ENCODE measurements at places on chromosomes 2 and 18. TPM values are rescaled to one million over a fixed set of nuclear protein-coding genes. Genes with fewer than 3 reads are reported as not detected.
A peak's percentile ranks its signal among the peaks of the same experiment; 100 is the strongest.

- no peak for DNase-seq
These were observed 13.3 kb downstream of the BCL2 start for GRCh38 chr18:63306249-63306648.

Gene PSMA8
- not detected for polyA plus RNA-seq

GRCh38 chr2:55296393-55296792, 27.4 kb upstream of the MTIF2 start:
- no peak for DNase-seq

GRCh38 chr2:69836316-69836715, 6.9 kb downstream of the GMCL1 start:
- no peak for DNase-seq

GRCh38 chr2:97730245-97730644, 16.9 kb downstream of the ZAP70 start:
- DNase-seq: no peak

Gene CRYGA
- polyA plus RNA-seq: not detected

GRCh38 chr2:168338292-168338691, 90.9 kb upstream of the STK39 start:
- no peak for DNase-seq

GRCh38 chr2:20966061-20966595, 77.7 kb downstream of the APOB start:
- no peak for DNase-seq

DNA sequence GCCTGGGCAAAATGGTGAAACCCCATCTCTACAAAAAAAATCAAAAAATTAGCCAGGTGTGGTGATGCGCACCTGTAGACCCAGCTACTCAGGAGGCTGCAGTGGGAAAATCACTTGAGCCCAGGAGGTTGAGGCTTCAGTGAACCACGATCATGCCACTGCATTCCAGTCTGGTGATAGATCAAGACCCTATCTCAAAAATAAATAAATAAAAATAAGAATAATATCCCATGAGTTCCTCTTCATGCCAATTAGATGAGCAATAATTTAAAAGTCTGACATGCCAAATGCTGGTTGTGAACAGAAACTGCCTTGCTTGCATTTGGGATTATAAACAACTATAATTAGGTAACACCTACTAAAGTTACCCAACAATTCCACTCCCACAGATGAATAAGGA, 22.1 kb upstream of the ANKRD44 start:
- no peak for DNase-seq

DNA sequence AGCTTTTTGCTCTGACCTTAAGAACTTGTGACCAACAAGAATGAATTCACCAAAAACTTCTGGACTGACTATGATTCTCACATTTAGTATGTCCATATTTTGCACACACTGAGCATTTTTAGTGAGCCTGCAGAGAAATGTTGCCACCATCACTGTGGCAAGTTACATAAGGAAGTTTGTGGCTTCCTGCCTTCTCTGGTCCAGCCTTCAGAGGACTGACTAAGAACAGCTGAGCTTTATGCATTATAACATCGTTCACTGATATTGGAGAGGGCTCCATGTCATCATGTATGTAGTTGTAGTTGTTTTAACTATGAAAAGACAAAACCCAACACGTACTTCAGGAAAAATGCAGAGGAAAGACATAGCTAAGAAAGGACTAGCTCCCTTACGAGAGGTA, 218.0 kb upstream of the CRIM1 start:
- no peak for DNase-seq

- no peak for DNase-seq
These were observed 185.8 kb upstream of the PIK3C3 start for GRCh38 chr18:41769265-41769664.

GRCh38 chr2:164061129-164061746, 325.4 kb upstream of the FIGN start:
- DNase-seq: no peak

Gene CFC1
- not detected for polyA plus RNA-seq

GRCh38 chr2:212539072-212539880, 674 bp upstream of the ERBB4 start:
- DNase-seq: no peak

DNA sequence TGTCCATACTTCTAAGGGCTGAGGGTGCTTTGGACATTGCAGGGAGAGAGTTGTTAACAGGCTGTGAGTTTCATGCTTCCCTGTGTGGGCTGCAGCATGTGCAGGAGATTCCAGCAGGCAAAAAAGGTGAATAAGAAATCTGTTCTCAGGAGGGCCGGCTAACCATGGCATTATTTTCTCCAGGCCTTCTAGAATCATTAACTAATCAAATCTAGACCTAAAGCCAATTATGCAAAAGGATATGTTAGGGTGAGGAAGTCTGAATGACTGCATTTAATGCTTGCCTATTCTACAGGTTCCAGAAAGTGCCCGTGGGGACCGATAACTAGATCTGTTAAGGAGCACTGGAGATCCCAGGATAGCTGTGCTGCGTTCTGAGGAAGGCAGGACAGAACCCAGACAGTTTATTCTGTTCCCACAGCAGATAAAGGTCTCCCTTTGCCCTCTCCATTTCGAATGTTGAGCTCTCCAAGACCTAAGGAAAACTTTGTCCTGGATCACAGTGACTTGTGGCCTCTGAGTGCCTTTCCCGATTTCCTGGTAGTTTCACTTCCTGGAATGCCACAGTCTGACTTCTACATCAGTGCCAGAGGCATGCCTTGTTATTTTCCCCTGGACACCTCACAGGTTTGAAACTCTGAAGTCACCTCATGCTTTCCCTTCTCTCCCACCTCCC, 50.0 kb upstream of the ZFP36L2 start:
- DNase-seq: no peak

- no peak for DNase-seq
These were observed 8.5 kb upstream of the NCKAP5 start for GRCh38 chr2:133576714-133577113.

GRCh38 chr2:61042807-61043206, 22.9 kb upstream of the SANBR start:
- no peak for DNase-seq

DNA sequence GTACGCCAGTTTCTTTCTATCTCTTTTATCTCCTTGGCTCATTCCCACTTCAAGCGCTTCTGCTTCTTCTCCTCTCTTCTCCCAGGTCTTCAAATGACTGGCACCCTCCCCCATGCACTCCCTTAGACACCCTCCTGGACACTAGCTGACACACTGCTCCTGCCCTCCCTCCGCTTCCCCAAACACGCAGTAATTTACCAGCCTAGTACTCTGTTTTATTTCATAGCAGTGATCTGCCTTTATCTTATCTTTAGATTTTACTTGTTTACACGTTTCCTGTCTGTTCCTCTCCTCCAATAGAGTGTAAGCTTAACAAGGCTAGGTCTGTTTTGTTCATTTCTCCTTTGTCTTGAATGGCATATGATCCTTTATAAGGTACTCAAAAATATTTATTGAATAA, 93.9 kb downstream of the SCN3A start:
- DNase-seq: no peak

DNA sequence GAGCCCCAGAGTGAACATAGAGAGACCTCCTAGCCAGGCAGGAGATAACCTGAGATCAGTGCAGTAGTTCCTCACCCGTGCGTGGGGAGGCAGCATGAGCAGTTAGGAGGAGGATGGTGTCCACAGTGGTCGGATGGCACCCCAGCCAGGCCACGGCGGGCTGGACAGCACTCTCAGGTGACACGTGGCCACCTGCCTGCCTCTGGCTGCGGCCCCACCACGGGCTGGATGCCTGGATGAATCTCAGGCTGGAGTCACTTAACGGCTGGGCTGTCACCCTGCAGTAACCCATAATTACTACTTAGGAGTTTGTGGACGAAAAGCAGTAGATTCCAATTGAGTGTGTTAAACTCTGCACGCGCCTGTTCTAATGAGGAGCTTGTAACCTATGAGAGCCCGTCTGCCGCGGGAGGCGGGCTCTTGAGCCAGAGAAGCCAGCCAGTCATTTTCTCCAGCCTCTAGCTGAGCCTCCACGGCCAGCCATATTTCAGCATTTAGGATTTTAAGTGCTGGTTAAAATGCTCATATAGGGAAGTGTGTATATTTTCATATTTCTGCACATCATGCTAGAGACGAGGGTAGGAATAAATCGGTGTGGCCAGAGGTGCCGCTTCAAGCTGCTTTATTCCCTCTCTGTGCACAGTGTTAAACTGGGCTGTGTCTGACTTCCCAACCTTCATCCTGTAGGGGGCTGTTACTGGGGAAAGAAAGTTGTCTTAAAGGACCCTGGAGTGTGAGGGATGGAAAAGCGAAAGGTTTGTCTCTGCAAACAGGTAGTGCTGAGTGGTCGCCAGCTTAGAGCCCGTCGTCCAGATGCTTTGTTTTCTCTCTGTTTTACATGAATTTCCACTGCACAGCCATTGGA, 144.0 kb downstream of the GLI2 start:
- DNase-seq: no peak

- DNase-seq: no peak
These were observed 203.7 kb upstream of the LYPD1 start for GRCh38 chr2:132873738-132874137.

DNA sequence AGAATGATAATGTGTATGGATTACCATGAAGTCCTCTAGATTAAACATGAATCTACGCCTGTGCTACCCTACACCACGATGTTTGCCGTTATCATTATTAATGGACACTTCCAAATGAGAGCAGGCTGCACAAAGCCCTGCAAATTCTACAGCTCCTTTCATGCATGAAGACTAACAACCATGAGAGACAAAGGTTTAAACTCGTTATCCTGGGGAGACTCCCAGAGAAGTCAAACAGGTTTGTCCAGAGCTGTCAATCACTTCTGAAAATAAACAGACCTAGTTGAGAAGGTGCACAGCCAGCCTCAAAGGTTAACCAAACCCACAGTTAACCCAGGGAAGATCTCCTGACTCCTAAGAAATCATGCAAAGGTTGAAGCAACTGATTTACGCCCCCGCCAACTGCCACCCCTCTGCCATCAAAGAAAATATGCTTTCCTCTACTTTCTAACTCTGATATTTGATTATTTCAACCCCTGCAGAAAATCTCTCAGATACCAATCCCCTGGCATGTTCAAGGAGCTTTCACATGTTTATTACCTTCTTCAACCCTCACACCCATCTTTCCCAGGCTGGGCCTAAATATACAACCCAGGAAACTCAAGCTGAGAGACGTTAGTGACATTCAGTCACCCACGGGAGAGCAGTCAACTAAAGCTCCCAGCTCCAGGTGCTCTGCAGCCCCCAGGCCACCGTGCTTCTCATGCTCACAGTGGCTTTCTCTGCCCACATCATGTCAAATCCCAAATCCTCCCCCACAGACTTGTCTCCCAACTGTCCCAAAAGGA, 35.9 kb downstream of the MYO5B start:
- DNase-seq: peak; percentile 80

DNA sequence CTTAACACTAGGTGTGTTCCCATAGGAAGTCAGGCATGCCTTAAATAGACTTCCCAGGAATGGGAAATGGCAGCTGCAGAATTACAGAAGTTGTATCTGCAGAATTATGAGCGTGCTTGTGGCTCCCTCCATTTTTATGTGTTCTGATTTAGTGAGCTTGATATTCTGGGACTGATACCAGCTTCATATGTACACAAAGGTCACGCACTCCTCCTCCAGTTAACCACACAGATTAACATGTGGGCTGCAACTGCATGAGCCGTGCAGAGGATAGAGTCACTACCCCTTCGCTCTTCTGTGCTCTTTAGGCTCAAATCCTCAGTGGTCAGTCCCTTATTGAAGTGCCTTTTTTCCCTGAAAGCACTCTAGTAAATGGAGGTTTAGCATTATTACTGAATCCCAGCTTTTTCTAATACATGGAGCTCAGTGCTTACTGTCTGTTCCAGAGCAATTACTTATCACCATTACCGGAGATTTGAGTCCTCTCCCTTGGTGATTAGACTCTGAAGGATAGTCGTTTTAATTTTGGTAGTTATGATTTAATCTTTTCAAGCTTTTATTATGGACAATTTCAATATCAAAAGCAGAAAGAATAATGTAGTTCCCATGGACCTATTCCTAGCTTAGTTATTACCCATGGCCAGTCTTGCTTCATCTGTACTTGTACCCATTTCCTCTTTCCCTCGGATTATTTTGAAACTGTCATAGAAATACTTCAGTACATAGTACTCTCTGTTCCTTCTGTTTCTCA, 238.3 kb downstream of the PRKCE start:
- no peak for DNase-seq

DNA sequence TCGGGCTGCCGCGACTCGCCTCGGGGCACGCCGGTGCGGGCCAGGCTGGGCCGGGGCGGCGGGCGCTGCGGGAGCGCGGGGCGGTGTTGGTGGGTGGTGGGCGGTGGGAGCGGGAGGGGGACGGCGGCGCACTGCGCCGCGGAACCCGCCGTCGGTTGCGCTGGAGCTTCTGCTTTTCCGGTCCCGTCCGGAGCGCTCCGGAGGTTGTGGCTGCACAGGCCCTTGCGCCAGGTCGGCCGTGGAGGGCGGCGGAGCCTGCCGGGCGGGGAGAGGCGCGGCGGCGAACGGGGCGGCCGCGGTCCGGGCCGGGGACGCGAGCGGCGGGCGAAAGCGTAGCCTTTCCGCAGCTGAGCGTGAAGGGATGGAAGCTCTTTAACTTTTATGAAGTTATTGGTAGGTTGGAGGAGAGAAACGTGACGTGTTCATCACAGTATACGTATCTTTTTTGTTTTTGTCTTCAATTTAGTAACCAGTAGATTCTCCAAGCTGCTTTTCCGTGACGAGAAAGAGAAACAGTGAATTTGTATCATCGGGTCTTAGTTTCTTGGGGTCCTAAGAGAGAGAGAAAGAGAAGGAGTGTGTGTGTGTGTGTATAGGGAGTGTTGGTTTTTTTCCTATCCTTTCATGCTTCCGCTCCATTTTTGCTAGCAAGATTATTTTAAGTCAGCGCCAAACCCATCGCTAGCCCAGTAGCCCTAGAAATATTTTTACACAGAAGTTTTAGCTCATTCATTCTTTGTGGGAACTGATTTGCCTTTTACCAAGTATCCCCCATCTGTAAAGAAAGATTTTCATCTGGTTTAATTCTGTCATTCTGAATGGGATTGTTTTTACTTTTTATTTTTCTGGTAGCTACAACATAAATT, 535 bp downstream of the ATG4B start:
- no peak for DNase-seq

- no peak for DNase-seq
These were observed 42.8 kb upstream of the RAB31 start for GRCh38 chr18:9665314-9665713.

Gene MYO5B
- polyA plus RNA-seq: 2.7 TPM

Gene TANC1
- polyA plus RNA-seq: 18.4 TPM

DNA sequence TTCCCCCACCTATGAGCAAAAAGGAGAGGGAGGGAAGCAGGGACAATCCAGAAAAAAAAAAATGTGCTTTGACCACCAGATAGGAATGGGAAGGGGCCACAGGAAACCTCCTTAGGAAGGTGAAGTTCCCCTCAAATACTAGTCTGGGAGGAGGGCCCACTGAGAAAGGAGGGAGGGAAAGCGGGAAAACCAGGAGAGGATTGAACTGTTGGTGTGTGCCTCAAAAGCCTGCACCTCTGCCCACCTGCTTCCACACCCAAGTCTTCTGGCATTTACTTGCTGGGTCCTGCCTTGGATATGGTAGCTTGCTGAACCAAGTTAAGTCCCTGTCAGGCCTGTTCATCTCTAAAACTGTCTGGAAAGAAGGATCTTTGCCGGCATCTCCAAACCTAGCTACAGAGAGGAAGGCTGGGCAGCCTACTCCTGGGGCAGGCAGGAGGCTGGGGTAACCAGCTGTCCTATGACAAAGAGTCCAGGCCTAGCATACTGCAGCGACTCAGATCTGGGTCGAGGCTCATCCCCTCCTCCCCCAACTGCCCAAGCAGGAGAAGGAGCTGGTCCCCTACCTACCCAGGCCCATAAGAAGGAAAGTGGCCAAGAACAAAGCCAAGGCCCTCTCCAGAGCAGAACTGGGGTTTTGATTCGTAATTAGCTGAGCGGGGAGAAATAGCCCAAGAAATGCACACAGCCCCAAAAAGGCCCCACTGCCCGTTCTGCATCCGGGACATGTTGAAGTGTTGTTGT, 3.0 kb downstream of the EN1 start:
- no peak for DNase-seq

- no peak for DNase-seq
These were observed 191.2 kb downstream of the VWC2L start for GRCh38 chr2:214601852-214602633.

Measured in urinary bladder (tissue), 4 donors.